Stimulated activated CD8-positive, alpha-beta memory T cell treated with anti-CD3 and anti-CD28 coated beads, Interleukin-2, amount 100 ng/mL, for 1 hour (primary cell): ENCODE measurements at places on chromosomes 1 and 21.

GRCh38 chr1:214146523-214146922 lies 134.4 kb upstream of the SMYD2 start:
- no peak for DNase-seq

- DNase-seq = no peak
Measured at GRCh38 chr1:46197560-46197963, 672 bp downstream of the POMGNT1 start.

GRCh38 chr1:15329104-15329820 lies 80.4 kb upstream of the EFHD2 start:
- no peak for DNase-seq

- DNase-seq = no peak
Measured at GRCh38 chr1:246565751-246566127, 322 bp downstream of the TFB2M start.

GRCh38 chr1:17128361-17128760 lies 9.1 kb upstream of the PADI2 start:
- DNase-seq = no peak

- DNase-seq = no peak
Measured at GRCh38 chr1:202010180-202011015, at the start of gene ELF3. Gene ELF3 (plus strand): TSS chr1:202010587. CDS start chr1:202011137, 550 bp downstream.

DNA sequence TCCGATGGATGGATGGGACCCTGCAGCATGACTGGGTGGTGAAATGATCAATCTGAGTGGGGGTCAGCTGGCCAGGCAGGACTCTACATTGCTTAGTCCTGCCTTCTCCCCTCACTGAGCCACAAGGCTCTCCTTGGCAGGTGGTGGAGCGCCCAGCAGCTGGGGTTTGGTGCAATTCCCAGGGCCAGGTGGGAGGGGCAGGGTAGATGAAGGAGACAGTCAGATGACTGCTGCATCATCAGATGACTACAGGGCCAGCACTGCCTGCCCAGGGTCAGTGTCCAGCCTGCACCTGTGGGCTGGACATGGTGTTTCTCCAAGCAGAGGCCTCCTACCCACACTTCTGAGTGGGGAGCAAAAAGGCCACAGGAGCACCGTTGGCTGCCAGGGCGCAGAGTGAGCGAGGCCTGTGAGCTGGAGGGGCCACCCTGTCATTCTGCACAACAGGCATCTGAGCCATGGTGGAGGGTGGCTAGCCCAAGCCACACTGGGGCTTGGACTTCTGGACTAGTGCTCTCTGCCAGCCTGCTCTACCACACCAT lies 103.9 kb upstream of the EDN2 start:
- no peak for DNase-seq

DNA sequence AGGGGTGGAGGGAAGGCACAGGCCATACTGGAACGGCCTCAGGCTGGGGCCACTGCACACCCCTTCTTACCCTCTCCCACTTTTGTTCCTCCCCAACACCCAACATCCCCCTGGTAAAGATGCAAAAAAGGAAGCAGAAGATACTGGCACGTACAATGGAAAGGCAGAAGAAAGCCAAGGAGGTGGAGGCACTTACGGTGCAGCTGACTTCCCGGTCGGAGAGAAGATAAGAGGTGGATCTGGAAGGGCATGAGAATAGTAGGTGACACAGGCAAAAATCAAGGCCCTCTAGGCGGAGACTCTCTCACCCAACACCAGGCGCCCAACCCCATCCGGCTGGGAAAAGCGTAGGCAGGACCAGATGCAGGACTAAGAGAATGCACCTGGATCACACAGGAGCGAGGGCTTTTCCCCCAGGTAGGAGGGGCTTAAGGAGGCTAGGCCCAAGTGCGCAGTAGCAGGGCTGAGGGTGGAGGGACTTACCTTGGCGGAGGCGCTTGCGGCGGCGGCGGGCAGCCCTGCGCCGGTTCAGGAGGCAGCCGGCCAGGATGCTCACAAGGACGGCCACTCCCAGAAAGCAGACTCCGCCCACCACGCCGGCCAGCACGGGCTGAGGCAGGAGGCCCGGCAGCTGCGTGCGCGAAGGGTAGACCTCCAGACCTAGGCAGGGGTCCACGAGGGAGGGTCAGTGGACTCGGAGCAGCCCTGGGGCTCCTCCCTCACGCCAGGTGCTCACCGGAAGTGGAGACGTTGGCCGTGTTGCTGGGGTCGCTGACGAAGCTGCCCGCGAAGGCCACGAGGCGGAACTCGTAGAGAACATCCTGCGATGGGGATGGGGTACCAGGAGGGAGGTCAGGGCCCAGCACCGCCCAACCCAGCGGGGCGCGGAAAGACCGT lies 4.1 kb upstream of the TAGLN2 start:
- no peak for DNase-seq

DNA sequence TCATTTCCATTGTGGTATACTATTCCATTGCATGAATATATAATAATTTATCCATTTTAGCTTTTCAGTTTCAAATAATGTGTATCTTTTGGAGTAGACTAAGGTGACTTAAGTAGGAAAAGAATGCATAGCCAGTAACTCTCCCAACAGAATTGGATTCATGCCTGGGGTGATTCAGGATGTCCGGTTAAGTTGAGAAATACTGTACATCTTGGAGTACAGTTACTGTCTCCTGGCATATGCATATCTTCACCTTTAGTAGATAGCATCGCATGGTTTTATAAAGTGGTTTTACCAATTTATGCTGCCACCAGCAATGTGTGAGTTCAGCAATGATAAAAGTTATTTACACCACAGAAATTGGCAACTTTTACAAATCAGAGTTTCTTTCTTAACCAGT lies 18.6 kb upstream of the SLC6A9 start:
- DNase-seq = no peak

DNA sequence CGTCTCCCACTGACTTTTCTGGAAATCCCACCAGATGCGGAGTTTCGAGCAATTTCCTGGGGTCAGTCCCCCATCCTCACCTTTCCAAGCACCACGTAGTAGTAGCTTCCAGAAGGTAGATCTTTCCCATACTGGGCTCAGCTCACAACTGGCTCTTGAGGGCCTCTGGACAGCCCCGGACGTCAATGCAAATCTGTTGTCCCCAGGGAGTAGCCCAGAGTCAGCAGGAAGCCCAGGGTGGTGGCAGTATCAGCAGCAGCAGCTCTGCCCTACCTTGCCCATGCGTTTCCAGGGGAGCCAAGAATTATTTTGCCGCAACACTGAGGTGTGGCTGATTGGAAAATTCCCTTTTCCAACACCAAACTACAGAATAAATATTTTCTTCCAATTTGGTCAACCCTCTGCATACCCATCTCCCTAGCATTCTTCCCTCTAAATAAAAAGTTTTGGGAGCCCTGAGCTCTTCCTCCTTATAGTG lies 70.3 kb downstream of the CD46 start:
- no peak for DNase-seq

DNA sequence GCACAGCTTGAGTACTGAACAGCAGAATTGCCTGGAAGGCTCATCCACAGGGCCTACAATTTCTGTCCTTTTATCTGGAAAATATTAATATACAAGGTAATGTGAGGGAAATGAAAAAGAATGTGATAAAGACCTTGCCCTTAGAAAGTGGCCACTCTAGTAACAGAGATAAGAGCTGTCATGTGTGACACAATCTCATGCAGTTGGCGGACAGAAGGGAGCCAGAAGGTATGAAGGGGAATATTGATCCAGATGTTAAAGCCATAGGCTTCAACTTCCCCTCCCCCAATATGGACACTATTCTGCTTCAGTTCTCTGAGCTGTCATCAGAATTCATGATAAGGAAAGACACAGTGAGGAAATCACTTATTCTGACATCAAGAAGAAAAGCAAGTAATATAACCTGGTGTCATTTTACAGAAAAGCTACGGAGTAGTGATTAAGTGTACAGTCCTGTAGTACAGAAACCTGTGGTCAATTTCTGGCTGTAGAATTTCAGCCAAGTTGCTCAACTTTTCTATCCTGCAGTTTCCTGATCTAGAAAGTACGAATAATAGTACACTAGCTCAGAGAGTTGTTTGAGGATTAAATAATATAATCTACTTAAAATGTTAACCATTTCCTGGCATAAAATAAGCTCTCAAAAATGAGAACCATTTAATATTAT lies 572.1 kb downstream of the DPYD start:
- DNase-seq = no peak

DNA sequence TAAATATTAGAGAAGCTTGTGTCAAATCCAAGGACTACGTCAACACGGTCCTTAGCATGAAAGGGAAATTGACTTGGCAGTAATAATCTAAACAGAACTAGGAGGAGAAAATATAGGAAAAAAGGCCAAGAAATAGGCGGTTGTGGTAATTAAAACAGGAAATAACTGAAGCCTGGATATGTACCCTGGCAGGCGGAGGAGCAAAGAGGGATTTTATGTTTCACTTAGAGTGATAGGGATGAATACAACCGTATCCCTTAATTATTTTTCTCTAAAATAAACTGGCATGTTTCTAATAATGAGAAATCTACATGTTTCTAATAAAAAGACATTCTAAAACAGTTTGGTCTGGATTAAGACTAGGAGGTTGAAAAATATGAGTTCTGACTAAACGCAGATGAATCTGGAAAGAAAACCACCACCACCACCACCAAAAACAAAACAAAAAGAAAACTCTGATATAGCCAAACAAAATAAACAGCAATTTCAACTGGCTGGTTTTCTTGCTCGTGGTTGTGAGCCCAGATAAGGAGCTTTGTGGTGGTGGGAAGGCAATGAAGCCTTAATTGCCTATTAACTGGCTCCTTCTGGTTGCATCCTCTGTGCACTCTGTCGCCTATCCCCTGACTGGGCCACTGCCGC lies 334.2 kb upstream of the SNX7 start:
- DNase-seq = no peak

DNA sequence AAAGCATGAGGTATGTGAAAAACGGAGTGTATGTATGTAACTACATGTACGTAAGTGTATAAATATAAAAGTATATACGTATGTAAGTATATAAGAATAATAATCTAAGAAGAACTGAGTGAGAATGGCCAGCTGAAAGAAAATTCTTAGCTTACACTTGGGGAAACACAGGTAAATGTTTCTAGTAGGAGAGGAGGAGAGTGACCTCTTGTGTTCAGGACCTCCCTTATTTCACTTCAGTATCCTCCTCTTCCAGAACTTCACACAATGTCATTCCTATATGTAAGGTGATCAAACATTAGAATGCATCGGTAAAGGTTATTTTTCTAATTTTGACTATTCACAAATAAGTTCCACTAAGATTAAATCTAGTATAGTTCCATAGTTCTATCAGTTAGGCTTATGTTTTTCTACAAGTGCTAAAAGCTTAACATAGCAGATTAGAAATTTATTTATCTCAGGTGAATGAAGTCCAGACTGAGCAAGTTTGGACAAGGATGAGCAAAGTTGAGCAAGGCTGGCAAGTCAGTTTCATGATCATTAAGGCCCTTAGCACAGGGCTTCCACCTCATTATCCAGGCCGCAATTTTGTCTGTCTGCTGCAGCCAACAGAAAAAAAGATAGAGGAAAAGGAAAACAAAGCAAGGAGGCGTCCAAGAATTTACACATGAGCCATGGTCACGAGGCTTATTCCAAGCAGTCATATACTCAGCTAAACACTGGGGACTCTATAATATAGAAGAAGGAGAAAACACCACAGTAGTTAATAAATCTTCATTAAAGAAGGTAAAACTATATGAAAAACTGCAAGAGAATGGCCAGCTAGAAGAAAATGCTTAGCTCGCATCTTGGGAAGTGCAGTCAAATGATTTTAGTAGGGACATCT lies 7.1 kb upstream of the MROH9 start:
- no peak for DNase-seq
